Stimulated activated CD4-positive, alpha-beta T cell treated with anti-CD3 and anti-CD28 coated beads, Interleukin-15, amount 100 ng/mL, for 1 hour (primary cell): ENCODE measurements at places on chromosomes 7 and 10.

GRCh38 chr7:16915405-16915804 lies 33.6 kb upstream of the AGR3 start:
- no peak for DNase-seq

DNA sequence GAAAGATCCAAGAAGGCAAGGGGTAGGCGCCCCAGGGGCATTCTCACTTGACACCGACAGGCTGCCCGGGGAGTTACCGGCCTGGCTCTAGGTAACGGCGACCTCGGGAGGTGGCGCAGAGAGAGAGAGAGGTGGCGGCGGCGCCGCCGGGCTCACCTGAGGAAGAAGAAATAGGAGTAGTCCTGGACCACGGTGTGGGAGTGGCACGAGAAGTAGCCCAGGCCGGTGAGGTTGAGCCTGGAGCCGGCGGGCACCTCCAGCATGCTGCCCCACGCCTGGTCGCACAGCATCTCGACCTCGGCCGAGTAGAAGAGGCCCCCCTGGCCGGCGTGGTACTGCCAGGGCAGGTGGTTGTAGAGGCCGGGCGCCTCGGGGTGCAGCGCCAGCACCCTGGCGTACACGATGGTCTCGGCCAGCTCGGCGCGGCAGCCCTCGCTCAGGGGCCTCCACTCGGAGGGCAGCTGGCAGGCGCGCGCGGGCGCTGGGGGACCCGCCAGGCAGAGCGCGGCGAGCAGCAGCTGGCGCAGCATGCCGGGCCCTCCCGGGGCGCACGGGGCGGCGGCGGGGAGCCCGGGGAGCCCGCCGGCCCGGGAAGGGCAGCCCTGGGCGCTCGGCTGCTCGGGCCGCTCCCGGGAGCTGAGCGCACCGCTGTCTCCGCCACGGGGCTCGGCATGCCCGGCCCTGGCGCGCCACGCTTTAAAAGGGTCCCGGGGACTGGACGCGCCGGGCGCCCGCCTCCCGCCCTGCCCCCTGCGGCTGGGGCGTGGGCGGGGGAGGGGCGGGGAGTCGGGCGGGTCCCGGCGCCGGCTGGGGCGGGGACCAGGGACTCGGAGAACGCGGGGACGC lies at the start of gene CCDC3:
CCDC3 (minus strand) TSS at position 673 of the 846 bp plus-strand sequence; CDS start at position 530, 143 bp downstream.
- no peak for DNase-seq

- DNase-seq: no peak
These were observed 269.0 kb upstream of the PHF14 start for GRCh38 chr7:10704653-10705052.

GRCh38 chr10:131204406-131205152 lies 106.9 kb downstream of the TCERG1L start:
- DNase-seq: no peak

DNA sequence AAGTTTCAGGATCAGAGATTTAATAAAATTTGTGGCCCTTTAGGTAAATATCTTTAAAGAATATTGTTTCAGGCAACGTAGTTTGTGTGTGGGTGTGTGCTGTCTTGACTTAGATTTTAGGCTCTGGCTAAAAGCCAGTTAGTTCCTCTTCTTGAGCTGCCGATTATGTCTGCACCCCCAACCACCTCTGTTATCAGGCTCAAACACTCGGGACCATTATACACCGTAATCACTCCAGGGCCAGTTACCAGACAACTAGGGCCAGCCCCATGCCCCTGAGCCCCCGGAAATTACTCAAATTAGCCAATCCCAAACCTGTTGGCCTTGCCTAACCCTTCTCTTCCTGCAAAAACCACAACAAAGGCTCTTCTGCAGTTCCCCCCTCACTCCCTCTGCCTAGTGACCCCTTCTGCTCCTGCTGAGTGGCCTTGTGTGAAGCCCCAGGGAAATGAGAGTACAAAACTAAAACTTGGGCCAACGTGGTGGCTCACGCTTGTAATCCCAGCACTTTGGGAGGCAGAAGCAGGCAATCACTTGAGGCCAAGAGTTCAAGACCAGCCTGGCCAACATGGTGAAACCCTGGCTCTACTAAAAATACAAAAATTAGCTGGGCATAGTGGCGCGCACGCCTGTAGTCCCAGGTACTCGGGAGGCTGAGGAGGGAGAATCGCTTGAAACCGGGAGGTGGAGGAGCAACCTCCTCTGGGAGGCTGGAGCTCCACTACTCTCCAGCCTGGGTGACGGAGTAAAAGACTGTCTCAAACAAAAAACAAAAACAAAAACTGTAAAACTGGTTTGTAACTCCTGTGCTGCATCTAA lies 9.2 kb upstream of the HNRNPF start:
- no peak for DNase-seq

DNA sequence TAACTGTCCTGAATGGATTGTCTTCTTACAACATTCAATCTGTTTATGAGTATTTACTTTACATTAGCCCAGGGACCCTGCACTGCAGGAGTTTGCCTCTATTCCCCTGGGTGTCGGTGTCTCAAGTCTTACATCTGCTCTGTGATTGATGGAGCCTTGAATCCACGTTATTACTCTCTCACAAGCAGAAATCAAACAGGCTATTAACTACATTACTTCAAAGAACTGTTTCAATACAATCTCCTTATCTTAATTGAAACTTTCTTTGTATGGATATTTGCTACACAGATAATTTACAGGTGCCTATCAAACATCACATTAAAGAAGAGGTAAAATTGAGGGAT lies 3.1 kb upstream of the ARID5B start:
- no peak for DNase-seq

DNA sequence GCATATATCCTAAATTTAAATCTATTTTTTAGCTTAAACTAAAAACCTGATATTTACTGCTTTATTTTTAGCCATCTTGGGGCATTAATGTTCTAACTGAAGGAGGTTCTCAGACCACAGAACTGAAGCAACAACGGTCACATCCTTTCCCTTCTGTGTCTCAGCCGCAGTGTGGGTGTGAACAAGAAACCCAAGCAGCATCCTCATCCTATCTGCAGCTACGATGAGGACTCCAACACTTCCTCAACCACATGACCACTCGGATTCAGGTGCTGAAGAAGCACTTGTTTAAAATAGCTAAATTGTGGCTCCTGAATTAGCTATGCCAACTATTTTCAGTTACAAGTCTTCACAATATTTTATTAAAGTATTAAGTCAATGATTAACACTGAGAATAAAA lies 5.3 kb downstream of the ESYT2 start:
- no peak for DNase-seq

DNA sequence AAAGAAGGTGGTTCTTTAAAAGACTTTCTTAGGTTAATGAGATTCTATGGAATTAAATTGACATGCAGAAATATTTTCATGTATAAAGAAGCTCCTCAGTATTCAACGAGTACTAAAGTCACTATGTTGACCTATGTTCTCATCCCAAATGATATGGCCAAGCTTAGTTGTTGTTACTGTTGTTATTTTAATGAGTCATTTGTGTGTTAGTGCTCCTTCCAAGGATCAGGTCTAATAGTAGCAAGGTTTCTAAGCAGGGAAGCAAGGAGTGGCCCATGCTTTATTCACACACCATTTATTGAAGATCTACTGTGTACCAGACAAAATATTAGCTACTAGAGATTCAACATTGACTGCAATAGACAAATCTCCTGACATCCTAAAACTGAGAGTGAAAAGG lies 41.9 kb downstream of the LRRN3 start:
- no peak for DNase-seq

GRCh38 chr10:61632057-61632670 lies 30.6 kb upstream of the CABCOCO1 start:
- DNase-seq: no peak

DNA sequence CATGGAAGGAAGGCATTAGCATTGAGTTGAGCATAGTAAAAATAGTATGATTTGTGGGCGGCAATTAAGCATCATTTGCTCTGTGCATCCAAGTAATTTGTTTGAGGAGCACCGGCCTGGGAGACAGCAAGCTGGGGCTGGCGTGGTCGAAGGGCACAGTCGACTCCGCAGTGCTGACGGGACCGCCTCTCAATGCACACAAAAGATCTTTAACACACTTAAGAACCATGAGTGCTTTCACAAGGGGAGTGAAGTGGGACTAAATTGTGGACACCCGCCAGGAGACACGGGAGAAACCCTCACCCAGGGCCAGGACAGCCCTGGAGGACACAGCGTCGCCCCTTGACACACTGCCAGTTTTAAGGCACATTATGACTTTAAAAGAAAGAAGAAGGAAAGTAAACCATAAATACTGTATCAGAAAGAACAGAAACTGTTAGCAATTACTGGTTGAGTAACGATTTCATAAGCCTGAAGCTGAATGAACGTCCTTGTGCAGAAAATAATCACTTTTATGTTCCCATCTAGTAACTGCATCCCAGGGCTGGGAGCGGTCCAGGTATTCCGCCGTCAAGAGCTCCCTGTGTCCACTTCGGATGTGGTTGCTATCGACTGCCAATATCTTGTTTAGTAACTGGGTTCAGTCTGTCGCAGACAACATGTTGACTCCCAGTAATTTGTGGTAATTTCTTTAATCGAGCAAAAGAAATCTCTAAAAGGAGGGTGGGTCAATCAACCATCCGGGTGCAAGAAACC lies 102.1 kb downstream of the EBF3 start:
- no peak for DNase-seq

- no peak for DNase-seq
These were observed 51.1 kb downstream of the ELFN1 start for GRCh38 chr7:1721047-1721690.

GRCh38 chr7:117098457-117098856 lies 145.2 kb downstream of the ST7 start:
- DNase-seq: no peak

GRCh38 chr7:55180963-55181542 lies 162.2 kb downstream of the EGFR start:
- DNase-seq: no peak

GRCh38 chr7:44899443-44899842 lies 14.1 kb upstream of the PURB start:
- no peak for DNase-seq

- no peak for DNase-seq
These were observed 54.8 kb upstream of the AGBL3 start for GRCh38 chr7:134931487-134931886.

- no peak for DNase-seq
These were observed 516.4 kb downstream of the GLRX3 start for GRCh38 chr10:130652544-130652943.

DNA sequence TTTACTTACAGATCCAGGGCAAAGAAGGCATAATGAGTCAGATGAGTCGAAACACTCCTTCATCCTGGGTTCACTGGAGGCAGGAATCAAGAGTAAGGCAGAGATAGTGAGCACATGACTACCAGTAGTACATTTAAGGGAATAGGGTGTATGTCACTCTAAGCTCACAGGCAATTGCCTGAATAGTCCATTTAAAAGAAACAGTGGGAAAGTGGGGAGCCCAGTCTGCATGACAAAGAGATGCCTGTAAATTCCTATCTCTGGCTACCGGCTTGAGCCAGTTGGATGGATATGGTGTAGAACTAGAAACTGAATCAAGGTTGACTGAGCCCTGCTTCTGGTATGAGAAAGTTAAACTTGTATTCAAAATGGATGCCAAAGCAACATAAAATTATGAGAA lies 861.5 kb upstream of the ZWINT start:
- no peak for DNase-seq

GRCh38 chr7:76357475-76358010 lies 1.2 kb downstream of the YWHAG start:
- no peak for DNase-seq

DNA sequence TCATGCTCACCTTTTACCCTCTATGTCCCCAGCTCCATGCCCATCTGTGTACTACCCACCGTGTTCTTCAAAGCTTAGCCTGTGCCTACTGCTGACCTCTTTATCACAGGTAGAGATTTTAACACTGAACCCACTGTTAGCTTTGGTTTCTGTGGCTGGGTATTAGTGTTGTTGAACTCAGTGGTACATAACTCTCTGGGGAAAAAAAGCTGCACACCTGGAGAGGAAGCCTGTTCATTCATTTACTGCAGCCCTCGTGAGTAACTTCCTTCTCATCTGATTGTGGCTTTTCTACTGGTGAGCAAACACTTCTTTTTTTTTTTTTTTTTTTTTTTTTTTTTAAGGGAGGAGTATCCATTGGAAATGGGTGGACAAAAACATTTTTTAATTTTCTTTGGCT lies 326.3 kb downstream of the CCSER2 start:
- no peak for DNase-seq
